ENCODE measurements at places on chromosomes 1 and 21.

- no peak for DNase-seq
Observed at GRCh38 chr1:183967914-183968313, 69.6 kb downstream of the COLGALT2 start.

GRCh38 chr1:109158433-109158832 is 44.5 kb downstream of the ELAPOR1 start:
- no peak for DNase-seq

DNA sequence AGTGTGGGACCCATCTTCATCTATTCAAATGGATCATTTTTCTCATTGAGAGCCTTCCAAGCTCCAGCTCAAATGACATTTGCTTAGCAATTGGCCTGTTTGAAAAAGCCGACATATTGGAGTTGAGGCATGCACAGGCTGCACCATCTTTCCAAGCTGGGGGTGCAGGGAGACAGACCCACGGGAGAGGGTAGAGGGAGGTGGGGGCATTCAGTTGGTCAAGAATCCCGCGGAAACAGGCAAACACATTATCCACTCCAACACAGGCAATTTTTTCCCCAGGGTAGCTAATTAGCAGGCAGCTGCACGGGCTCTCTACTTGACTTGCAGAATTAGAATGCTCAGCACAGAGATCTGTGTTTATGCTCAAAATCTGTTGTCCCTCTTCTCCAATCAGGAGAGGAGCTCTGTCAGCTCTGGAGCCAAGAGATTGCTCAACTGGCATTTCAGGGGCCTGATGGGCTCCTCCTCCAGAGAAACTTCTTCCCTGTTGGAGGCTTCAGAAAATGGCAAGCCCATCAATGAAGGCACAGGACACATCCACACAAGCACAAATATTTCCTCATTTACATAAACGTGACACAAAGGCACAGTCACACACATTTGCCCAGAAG is 267.8 kb downstream of the FOXD2 start:
- no peak for DNase-seq

DNA sequence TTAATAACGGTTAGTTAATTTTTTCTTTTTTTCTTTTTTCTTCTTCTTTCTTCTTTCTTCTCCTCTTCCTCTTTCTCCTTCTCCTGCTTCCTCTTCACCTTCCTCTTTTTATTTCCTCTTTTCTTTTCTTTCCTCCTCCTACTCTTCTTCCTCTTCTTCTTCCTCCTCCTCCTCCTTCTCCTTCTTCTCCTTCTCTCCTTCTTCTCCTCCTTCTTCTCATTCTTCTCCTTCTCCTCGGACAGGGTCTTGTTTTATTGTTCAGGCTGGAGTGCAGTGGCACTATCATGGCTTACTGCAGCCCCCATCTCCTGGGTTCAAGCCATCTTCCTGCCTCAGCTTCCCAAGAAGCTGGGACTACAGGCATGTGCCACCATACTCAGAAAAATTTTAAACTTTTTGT is 13.4 kb upstream of the ACBD3 start:
- no peak for DNase-seq

DNA sequence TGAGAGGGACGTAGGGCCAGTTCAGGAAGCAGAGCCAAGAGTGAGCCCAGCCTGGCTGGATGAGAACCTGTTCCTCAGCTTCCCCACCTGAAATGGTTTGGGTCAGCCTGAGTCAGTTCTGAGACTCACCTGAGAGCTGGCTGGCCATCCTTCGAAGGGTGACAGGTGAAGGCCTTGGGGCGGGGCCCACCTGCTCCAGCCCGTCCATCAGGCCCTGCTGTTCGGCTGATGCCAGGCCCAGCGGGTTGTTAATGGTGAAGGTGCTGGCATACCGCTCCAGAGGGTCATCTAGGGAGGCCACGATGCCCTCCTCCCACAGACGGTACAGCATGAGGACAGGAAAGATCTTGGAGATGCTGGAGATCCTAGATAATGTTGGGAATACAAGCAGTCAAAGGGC is 14.1 kb downstream of the LACTBL1 start:
- DNase-seq = no peak

DNA sequence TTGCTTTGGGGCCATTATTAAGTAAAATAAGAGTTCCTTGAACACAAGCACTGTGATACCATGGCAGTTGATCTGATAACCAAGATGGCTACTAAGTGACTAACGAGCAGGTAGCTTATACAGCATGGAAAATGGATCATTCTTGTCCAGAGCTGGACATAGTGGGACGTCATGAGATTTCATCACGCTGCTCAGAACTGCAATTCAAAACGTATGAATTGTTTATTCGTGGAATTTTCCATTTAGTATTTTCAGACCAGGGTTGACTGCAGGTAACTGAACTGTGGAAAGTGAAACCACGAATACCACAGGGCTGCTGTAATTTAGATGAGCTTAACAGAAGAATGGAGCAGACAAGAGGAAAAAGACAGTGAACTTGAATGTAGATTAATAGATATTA is 38.9 kb downstream of the CCDC18 start:
- DNase-seq = no peak

GRCh38 chr1:7610936-7611335 is 160.2 kb upstream of the VAMP3 start:
- no peak for DNase-seq

DNA sequence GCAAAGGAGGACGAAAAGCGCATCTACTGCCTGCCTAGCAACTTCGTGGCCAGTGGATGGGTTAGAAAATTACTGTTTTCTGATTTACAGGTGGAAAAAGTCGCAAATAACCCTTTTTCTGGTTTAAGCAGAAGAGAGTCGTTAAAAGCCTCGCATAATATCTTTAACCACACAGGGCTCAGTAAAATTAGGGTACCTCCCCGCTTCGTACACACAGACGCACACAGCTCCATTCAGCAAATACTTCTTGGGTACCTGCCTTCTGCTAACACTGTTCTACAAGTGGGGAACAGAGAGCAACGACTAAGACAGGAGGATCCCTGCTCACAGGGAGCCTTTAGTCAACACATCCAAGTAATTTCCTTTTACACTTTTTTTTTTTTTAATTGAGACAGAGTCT is 704 bp downstream of the ALG6 start:
- DNase-seq = no peak

DNA sequence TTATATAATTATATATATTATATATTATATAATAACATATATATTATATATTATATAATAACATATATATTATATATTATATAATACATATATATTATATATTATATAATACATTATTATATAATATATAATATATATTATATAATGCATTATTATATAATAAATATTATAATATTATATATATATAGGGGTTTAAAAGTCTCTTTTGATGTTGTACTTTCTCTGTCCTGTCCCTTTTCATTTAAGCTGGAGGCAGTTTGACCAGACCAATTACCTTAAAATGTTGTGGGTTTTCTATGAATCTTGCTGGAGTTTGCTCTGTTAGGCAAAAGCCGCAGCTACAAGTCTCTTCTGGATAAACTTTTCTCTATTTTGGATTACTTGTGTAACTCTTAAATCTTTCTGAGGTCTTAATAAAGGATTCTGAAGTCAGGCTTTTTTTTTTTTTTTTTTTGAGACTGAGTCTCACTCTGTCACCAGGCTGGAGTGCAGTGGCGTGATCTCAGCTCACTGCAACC is 22.2 kb upstream of the KIF1B start:
- DNase-seq = no peak

DNA sequence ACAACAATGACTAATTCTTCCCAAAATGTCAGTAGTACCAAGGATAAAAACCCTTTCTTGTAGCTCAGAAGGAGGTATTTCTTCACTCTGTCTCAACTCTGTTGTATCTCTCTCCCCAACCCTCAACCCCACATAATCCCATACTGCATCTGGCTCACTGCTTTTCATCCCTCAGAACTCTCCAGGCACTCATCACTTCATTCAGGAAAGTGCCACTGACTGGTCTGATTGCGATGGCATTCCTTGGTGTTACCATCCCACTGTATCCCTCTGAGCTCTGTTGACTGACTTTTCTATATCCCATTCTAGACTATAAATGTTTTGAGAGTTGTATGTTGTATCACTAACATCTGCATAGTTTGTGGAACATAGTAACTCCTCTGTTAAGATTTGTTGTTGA is 483.5 kb upstream of the ADGRL2 start:
- no peak for DNase-seq

DNA sequence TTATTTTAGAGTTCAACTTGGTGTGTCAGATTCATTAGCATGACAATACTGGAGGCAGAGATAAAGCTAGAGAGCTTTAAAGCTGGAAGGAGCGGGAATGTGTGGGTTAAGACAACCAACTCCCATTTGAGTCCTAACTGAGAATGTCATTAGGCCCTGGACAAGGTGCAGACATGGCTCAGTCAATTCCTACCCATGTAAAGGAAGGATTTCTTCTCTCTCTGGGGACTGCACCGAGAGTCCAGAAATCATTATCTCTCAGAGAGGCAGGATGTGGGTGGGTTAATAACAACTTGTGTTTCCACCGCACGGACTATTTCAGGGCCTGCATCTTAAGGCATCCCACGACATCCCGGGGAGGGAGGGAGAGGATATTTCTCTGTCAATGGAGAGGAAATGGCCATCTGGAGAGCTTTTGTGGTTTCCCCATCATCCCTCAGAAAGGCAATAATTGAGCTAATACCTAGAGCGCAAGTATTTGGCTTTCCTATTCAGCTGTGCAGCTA is 46.7 kb upstream of the SARS1 start:
- DNase-seq = no peak

DNA sequence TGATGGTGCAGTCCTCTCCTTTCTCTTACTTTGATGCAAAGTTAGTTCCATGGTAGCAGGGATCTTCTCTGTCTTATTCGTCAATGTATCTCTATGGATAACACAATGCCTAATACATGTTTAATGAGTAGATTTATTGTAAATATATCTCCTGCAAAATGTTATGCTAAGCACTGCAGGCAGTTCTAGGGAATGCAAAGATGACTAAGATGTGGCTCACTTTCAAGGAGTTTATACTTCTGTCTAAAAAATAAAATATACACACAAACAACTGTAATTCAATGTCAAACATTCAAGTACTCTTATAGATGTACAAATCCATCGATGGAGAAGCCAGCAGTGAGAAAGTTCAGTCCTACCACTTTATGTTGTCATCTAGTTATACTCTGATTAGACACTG is 194.3 kb downstream of the KCTD3 start:
- no peak for DNase-seq

DNA sequence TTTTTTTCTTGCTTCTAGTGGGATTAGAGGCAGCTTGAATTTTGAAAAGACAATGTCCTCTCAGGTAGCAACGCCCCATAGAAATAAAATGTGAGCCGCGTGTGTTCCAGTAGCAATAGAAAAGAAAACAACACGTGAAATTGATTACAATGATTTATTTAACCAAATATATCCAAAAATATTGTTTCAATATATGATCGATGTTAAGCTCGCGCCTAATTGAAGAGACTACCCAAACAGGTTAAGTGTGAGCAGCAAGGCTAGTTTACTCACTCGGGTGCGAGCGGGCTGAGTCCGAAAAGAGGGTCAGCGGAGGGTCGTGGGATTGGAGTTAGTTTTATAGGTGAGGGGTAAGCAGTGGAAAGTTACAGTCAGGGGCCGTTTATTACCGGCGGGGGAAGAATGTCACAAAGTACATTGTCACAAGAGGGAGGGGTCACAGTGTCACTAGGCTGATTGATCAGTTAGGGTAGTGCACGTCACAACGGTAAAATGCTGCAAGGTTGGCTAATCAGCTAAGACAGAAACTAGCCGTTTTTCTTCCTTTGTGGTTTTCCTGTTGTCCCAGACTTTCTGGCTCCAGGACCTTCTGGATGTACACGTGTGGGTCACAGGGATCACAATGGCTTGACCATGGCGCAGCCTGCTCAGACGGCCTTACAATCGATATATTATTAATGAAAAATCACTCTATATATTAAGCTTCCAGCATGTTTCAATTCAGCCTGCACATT is 697 bp upstream of the ZNF670 start:
- no peak for DNase-seq

DNA sequence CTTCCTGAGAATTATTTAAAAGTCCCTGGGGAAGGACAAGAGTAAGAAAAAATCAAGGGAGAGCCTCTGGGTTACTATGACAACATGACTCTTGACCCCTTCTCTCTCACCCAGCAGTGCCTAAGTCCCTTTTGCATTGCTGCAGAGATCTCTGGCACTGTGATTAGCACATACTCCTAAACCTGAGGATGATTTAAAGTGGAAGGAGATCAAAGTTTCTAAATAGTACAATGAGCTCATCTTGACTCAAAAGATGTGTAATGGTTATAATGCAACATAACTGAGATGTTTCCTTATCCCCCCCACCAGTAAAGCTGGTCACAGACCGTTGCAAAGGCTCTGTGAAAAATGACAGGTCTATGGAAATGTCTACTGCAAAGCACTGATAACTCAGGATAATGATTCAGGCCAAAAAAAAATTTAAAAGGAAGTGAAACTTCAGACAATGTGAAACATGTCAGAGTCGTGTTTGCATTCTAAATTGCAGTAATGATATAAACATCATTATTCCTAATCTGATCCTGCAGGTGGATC is 519.2 kb downstream of the KIF26B start:
- no peak for DNase-seq

DNA sequence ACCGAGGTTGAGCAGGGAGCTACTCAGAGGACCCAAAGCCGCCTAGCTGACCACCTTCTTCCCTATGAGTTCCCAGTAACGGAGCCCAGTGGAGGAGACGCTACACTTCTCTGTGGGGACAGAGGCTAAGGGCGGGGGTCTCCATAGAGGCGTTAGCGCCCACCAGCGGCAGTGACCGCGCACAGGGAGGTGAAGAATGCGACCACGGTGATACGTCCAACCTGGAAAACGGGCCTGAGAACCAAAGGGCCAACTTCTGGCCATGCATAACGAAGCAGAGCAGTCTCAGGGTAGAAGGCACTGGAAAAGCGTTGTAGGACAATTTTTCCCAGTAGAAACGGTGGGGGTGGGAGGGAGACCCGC is 400 bp upstream of the COG2 start:
- DNase-seq = no peak

GRCh38 chr21:31888936-31889371 is 16.1 kb downstream of the HUNK start:
- no peak for DNase-seq

- DNase-seq = no peak
Observed at GRCh38 chr1:54557671-54558355, 9.8 kb downstream of the ACOT11 start.

- DNase-seq = no peak
Observed at GRCh38 chr1:214566158-214567104, 15.0 kb upstream of the PTPN14 start.

- no peak for DNase-seq
Observed at GRCh38 chr1:6262555-6263420, 1.9 kb upstream of the GPR153 start.

DNA sequence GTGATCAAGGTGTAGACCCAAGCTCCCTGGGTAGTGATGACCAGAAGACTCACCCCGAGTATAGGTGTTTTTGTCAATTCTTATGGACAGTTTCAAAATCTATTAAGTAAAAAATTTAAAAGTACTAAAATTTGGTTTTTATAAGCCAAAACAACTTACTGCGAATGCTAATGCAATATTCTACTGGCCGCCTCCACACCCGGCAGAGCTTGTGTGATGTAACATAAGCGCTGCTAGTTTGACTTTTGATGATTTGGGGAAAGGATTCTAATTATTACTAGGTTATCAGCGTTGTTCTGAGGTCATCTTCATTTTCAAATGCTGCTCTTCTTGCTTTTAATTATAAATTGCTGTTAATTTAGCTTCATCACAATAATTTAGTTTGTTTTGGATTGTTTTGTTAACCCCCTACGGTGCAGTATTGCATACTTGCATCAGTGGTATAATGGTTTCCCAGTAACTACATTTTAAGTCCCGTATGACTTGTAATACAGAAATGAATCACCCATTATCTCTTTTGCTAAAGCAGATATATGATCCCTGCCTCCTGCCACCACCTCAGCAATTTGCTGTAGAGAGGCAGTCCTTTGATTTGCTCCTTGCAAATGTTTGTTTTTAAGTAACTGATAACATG is 178.0 kb downstream of the SDCCAG8 start:
- no peak for DNase-seq

- no peak for DNase-seq
Observed at GRCh38 chr1:168372861-168373371, 92.2 kb downstream of the TBX19 start.
